Activated CD8-positive, alpha-beta memory T cell treated with anti-CD3 and anti-CD28 coated beads for 48 hours (primary cell): ENCODE measurements at places on chromosomes 1 and 21.

DNA sequence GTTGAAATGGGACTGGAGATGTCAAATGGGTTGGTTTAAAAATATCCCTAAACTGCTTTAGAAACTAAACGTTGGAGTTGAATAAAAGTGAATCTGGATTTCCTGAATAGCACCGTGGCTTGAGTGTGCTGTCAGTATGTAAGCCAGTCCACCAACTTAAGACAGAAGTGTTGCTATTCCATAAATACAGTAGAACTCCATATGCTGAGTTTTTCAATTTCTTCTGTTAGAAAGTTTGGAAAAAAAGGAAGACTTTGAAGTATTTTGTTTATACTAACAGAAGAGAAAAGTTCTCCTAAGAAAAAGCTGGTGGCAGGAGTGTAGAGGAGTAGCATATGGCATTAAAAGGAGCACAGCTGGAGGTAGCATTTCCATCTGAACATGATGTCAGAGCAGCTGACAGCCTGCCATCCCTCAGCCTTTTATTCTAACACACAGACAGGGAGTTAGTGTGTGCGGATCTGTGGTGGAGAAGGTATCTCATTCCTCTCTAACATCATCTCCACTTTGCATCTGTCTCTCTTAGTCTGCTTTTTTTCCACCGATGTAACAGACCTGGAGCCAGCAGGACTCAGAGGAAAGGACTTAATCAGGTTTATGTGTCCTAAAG, at the start of gene ZBTB18:
Gene ZBTB18, plus strand, starts transcription at position 449 of the 610 bp plus-strand sequence. Its CDS starts 149 bp downstream, at position 598.
- DNase-seq = no peak

DNA sequence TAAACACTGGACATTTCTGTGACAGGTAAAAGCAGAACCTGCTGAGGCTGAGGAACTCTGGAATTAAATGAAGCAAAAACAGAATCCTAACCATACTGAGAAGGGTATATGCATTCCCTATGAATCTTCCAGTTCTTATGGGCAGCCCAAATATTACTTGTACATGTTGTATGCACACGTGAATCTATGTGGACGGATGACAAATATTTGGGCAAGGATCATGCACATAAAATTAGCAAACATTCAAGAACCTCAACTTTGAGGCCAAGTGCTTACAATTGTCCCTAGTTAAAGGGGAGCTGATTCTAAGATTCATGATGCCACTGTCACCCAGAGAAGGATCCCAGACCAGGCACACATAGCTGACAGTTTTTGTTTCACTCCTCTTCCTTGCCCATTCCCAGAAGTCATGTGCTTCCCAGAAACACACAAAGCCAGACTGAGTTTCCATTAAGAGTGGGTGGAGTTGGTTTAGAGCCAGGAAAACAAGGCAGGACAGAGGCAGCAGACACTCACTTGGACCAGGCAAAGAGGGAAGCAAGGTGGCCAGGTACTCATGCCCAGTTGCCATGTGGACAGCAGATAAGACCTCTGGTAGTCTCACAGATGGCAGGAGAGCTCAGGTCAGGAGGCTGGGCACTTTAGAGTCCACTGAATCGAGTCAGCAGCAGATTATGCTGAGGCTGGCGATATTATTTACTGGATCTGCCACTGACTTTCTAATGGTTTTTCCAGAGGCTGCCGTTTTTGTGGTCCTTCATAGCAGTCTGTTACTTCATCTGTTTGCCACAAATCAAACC, 25.6 kb downstream of the AK2 start:
- no peak for DNase-seq

DNA sequence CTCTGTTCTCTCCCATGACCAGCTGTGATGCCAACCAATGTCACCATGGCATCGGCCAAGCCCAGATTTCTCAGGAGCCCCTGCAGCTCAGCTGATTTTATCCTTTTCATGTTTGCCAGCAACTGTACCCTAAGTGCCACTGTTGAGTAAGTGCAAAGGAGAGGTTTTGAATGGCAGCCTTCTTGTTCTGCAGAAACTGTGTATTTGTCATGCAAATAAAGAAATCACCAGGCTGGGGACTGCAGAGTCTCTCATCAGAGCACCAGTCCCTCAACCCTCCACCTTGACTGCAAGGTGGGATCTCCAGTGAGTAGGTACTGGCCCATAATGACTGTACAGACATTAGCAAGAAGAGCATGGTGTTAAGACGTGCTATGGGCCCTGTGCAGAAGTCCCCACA, 26.6 kb downstream of the C8B start:
- DNase-seq = no peak

DNA sequence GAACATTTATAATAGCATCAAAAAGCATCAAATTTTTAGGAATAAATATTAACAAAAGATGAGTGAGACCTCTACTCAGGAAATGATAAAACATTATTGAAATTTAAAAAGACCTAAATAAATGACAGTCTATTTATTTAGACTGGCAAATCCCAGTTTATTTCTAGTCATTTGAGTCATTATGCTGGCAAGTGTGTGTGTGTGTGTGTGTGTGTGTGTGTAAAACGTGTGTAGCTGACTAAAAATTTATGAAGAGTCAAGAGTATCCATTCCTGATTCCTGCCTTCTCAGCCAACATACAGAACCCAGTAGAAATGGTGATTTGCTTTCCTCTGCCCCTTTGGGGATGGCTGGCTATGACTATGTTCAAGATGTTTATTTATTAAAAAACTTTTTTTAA, 46.2 kb downstream of the OSBPL9 start:
- no peak for DNase-seq

DNA sequence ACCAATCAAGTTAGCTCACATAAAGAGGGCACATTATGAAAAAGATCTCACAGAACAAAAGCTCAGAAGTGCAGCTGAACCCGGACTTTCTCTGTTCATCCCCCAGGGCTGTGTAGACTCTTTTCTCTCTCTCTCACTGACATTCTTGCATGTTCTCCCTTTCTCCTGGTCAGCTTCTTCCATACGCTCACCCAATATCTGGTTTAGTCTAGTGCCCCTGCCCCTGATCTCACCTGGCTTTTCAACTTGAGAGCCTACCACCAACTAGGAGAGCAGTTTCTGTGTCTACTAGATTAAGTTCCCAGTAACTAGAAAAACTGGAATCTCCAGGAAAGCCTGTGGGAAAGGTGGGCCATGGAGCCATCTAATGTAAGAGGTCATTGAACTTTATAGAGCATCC, 126.9 kb upstream of the GRIK3 start:
- DNase-seq = no peak

- DNase-seq = no peak
These were observed 403.2 kb upstream of the B3GALT2 start for GRCh38 chr1:193589597-193590040.

- DNase-seq = no peak
These were observed 48.1 kb downstream of the USP1 start for GRCh38 chr1:62484824-62485468.

DNA sequence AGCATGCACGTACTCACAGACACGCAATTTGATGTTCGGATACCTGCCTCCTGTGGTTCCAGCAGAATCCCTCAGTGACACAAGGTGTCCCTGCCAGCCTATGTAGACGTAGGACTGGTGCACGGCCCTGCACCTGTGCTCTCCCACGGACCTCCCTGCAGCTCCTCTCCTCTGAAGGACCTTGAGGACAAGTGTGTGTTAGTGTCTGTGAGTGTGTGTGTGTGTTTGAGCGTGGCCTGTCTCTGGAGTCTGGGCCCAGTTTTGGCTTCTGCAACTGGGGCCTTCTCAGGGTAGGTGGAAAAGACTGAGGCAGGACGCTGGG, 22.5 kb upstream of the DMBX1 start:
- DNase-seq = no peak

DNA sequence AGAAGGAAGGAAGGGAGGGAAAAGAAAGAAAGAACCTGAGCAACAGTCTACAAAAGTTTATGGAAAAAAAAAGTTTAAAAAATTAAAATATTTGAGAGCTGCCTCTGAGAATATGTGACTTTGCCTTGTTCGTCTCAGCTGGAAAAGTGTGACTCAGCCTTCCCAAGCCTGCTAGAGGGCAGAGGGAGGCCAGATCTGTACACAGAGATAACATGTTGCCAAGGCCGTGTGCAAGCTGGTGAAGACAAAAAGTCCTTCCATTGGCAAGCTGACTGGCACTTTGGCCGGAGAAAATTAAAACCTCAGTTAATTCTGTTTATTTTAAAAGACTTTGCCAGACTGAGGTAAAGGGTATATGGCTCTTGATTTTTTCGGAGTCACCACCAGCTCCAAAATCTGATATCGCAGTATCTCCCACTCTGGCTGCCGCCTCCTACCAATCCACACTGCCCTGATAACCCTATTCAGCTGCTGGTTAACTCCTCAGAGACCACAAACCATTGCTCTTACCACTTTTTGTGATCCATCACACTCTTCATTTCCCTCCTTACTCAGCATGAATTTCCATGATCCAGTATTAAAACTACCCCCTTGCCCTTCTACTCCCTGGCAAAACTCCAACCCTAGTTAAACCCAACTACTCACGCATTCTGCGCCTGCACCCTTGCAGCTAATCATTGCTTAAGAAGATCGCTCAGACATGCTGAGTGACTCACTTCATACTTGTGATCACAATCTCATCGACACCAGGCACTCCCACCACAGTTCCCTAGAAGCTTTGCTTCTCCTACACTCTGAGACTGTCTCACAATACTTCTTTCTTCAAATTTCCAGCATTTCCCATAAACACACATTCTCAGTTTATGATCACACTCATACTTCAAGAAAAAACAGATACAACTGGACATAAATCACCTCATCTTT, 5.7 kb upstream of the PPP1R15B start:
- DNase-seq = no peak

DNA sequence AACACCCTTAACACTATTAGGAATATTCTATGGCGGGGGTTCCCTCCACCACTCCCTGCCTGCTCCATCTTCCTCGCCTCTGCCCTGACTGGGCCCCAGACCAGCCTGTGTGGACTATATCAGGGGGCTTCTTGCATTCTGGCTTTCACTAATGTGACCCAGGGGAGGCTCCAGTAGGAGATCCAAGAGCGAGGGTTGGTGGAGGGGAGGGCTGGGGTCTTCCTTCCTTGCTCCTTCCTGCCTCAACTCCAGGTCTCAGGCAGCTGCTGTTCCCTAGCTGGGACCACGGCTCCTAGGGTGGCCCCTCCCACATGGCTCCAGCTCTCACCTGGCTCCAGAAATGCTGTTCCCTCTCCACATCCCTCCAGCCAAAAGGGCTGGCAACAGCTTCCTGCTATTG, 257.4 kb downstream of the MATN1 start:
- DNase-seq = no peak

GRCh38 chr1:28864695-28865094, 49.7 kb upstream of the EPB41 start:
- no peak for DNase-seq

DNA sequence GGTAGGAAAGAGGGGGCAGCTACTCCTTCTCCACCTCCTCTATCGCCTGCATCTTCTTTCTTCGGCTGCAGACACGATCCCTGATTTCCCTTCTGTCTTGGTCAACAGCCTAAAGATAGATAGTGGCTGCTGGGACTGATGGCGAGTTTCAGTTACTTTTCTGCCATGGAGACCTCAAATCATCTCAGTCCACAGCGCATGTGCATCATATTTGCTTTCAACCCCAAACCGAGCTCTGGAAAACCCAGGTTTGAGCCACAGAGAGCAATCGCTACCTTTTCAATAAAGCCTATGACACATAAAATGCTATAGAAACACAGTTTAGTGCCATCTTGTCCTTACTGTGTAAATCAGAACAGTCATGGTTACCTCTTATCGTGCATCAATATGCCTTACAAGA, 142.9 kb upstream of the IRF2BP2 start:
- no peak for DNase-seq

DNA sequence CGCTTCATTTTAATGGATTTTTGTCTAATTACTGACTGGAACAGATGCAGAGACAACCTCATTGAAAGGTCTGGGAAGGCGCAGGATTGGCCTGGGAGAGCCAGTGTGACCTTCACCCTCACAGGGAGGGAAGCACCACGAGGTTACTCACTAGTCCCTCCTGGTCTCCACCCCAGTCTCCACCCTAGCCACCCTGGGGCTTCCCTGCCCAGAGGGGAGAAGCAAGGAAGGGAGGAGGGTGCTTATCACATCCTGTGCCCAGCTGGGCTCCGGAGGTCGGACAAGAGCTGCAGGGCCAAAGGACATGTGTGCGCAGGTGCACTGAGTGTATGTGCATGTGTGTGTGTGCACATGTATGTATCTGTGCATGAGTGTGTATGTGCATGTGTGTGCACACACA, 220.1 kb upstream of the VAMP3 start:
- no peak for DNase-seq
